ENCODE measurements at places on chromosomes 5 and 9. TPM values are rescaled to one million over a fixed set of nuclear protein-coding genes. Genes with fewer than 3 reads are reported as not detected.

The MYOZ3 gene
- total RNA-seq = not detected

DNA sequence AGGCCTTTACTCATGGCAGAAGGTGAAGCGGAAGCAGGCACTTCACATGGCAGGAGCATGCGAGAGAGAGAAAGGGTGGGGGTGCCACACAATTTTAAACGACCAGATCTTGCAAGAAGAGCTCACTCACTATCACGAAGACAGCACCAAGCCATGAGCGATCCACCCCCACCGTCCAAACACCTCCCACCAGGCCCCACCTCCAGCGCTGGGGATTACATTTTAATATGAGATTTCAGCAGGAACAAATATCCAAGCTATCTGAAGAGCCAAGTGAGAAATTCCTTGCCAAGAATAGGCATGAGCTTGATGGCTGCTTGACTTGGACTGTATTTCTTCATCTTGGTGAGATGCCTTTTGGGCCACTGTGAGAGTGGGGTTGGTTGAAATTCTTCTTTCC lies 88.0 kb downstream of the PDZD2 start:
- no peak for DNase-seq

The PPP3R2 gene
- not detected for total RNA-seq

DNA sequence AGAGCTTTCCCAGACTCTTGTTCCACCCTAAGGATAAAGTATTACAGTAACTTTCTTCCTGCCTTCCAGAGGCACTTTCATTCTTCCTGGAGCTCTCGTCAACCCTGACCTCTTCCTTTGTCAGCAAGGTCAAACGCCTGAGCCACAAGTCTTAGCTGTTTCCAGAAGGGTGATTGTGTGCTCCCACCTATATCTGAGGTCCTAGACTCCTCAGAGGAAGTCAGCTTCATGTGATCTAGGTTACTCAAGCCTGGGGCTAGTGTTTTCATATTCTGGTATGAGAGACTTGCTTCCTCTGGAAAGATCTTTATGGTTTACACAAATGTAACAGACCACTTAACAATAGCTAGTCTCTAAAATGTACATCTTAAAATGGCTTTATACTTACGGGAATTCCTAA lies 5.4 kb upstream of the FAM120A start:
- DNase-seq = no peak

- DNase-seq = no peak
Observed at GRCh38 chr9:99336005-99336404, 113.9 kb downstream of the SEC61B start.

The TLR4 gene
- 0.26 TPM for total RNA-seq

The ADRA1B gene
- total RNA-seq = under 0.01 TPM

GRCh38 chr5:169992789-169993484 lies 12.6 kb upstream of the INSYN2B start:
- no peak for DNase-seq

DNA sequence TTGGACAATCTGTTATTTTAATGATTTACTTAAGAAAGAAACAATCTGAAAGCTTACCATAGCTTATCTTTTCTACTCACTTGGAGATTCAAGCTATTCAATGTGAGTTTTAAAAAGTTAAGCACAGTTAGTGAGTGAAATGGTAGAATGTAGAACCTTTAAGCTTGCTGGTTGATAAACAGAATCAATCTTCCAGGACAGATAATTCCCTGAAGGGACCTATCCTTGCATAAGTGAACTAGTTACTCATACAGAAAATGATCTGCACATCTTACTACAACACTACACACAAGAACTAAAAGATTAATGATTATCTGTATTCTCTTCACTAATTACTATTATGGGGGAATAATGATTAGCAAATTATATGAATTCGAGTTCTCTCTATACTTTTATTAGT lies 165.6 kb downstream of the PALM2AKAP2 start:
- DNase-seq = no peak

The ADAMTS2 gene
- total RNA-seq = under 0.01 TPM

- no peak for DNase-seq
Observed at GRCh38 chr5:161513942-161514341, 32.6 kb downstream of the GABRB2 start.

- DNase-seq = no peak
Observed at GRCh38 chr9:29209748-29210291, 1636.5 kb upstream of the C9orf72 start.

DNA sequence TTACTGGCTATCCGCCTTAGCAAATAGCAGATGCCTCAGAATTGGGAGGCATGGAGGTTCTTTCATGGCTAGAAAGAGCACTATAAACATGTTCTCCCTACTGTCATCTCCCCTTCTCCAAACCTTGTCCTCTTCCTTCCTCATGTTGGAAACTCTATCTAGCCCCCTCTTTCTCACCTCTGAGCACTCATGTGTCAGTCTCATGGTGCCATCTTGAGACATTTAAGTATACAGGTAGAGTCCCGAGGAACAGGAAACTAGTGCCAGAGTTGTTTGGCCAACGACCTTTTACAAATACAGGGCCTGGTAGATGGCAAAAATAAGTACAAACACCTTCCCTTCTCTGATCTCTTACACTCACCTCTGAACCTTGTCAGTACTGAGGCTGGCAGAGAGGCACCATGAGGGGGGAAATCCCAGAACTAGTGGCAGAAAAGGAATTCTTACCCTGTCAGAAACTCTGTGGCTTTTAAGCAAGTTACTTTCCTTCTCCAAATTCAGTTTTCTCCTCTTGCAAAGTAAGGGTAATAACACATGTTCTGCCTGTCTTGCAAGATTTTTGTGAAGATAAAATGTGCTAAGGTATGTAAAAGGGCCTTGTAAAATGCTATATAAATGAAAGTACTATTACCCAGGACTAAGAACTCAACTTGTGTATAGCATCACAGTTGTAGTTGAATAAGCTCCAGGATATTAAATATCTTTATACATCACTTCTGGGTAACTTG lies 94.1 kb upstream of the SNX2 start:
- no peak for DNase-seq

- DNase-seq = no peak
Observed at GRCh38 chr9:108475813-108476212, 380.0 kb downstream of the ACTL7B start.

DNA sequence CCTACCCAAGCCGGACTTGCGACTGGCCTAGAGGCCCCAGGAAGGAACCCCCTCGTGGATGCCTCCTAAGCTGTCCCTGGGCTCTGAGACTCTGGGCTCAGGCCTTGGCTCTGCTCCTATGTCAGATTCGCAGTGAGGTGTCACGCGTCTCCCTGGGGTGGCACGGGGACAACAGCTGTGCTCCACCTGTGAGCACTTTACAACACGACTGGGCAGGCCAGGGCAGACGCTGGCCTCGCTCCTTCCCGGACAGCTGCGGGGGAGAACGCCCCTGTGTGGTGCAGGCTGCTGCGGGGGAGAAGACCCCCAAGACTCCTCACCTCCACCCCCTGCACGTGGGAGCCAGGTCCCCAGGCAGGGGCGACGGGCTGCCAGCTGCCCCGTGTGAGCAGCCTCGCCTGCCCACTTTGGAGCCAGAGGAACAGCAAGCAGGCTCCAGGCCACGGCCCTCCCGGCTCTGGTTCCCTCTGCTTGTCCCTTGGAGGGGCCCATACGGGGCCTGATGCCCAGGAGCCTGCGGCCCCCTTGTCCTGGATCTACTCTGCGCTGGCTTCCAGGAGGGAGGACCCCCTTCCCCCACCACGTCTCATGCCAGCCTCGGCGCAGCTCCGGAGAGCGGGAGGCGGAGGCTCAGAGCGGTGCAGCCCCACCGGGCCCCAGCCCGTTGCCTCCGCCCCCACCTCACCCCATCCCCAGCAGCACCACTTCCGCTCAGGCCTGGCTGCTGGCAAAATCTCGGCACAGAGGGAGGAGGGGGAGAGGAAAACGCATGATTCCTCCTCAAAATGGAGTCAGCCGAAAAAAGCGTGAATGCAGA lies 36.0 kb downstream of the SARDH start:
- DNase-seq = no peak

DNA sequence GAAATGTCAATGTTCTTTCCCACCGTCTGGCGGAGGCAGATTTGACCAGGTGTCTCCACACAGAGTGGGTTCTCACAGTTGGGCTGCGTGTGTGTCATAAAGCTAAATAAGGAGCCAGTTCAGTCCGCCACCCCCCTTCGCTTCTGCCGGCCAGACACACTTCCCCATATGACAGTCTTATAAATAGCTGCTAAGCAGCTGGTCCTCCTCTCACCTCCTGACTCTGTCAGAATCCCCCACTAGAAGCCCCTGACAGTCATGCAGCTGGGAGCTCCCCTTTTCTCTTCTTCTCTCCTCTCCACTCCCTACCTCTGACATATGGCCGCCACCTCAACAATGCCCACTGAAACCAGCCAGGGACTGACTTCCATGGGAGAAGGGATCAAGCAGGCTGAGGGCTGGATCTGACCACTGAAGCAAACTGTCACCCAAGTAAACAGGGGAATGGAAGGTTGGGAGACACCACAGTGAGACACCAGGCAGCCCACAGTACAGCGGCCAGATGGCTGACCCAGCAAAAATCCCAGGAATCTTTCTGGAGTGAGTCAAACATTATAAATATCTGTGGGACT lies 141.9 kb upstream of the EFNA5 start:
- no peak for DNase-seq

DNA sequence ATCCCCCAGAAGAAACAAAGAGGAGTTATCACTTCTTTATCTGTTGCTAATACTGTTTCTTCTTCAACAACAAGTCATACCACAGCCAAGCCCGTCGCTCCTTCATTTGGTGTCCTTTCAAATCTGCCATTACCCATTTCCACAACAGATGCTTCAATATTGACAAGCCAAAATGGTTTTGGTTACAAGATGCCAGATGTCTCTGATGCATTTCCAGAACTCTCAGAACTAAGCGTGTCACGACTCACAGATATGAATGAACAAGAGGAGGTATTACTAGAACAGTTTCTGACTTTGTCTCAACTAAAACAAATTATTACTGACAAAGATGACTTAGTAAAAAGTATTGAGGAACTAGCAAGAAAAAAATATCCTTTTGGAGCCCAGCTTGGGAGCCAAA lies 16.0 kb upstream of the HAND1 start:
- DNase-seq = no peak

DNA sequence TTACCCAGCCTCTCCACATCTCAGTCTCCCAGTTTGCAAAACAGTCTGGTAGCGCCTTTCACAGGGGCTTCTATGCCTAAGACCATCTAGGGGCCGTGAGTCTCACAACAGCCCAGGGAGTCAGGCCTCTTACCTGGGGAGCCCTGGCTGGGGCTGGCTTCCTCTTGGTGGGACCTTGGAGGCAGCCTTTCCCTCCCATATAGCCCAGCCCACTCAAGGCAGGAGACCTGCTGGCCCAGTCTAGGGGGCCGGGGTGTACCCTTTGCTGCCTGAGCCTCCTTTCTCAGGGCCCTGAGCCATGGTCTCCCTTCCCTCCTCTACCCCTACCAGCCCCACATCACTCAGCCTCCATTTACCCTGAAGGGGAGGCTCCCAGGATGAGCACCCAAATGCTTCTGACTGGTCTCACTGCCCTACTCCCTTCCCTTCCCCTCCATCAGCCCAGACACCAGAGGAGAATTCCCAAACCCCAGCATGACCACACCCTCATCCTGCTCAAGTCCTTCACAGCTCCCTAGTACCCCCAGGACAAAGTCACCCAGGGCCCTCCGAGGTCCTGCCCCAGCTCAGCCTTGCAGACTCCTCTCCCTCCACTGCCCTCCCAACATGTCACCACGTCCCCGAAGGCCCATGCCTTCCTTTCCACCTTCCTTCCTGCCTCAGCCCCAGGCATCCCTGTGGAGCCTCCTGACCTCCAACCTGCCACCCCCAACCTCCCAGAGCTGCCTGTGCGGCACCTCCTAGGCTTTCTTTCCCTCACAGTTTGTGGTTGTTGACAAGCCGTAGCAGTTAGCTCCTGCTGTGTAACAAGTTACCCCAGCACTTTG lies 55.3 kb downstream of the BARX1 start:
- no peak for DNase-seq

The CBY3 gene
- total RNA-seq = not detected

GRCh38 chr9:123483191-123483803 lies 127.3 kb downstream of the CRB2 start:
- DNase-seq = no peak

The HAVCR2 gene
- total RNA-seq = 0.53 TPM

DNA sequence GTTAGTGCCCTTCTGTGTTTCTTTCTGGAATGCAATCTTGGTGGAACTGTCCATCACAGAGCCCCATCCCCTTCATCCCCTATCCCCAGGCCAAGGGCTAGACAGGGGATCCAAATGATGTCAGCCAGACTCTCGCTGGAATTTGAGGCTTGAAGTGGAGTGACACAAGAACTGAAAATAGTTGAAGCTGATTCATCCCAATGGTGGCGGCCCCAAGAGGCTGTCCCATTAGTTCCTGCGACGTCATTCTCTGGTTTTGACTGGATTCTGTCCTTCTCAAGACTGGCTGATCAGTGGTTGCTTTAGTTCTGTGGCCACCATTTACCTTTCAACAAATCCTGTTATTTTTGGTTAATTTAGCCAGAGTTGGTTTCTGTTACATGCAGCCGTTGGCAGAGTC lies 59.9 kb downstream of the SUB1 start:
- DNase-seq = no peak

DNA sequence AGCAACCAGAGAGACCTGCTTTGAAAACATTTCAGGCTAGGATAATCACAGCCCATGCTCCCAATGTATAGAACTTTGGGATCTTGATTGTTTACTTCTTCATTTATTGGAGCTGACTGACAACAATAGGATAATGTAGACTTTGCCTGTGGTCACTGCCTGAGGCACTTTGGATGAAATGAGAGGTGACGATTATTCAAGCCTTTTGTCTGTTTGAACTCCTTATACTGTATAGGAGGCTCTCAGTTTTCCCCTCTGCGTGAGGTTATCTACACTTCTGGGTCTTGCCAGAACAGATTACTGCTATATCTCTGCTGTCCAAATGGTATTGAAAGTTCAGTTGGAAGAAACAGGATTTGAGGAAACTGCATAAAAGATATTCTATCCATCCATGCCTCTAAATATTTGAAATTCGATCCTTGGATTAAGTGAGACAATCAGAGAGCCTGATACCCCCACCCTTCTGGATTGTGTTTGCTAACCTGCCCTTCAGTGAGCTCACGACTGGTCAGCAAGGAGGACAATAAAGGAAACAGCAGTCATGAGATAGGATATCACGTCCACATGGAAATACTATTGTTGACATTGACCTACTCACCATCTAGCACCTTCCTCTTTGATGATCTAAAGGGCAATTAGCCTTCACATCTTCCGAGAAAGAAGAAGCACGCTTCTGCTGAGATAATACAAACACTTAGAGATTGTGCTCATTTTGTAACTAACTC lies 98.1 kb downstream of the DOCK8 start:
- DNase-seq = no peak

DNA sequence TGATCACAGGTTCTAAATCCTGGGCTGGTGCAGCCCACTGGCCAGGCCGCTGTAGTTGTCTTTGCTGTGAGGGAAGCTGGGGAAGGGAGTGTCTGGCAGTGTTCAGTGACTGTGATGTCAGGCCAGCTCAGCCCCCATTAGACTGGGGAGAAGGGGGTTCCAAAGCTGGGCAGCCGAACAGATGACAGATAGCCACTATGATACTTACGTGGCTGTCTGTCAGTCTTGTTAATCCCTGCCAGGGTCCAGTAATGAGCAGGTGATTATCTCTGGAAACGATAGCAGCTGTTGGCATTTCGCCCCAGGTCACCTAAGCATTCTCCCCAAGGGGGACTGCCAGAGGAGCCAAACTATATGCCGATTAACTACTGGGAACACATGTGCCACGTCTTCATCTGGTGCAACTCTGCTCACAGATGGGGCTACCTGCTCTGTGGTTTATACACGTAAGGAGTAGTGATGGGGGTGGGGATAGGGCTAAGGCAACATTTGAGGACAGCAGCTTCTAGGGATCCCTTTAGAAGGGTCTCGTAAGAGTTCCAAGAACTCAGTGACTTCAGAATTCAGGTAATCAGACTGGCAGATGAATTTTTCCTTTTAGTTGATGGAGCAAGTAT lies 396.3 kb downstream of the KDM4C start:
- DNase-seq = no peak

The CORO2A gene
- 22.1 TPM for total RNA-seq

The SPINK9 gene
- not detected for total RNA-seq
